NB4 (cell line): ENCODE measurements at places on chromosomes 7 and 10.

- DNase-seq: no peak
Measured at GRCh38 chr10:95499482-95499989, 61.6 kb downstream of the SORBS1 start.

GRCh38 chr10:99393683-99394082, 36.7 kb downstream of the GOT1 start:
- DNase-seq: no peak

DNA sequence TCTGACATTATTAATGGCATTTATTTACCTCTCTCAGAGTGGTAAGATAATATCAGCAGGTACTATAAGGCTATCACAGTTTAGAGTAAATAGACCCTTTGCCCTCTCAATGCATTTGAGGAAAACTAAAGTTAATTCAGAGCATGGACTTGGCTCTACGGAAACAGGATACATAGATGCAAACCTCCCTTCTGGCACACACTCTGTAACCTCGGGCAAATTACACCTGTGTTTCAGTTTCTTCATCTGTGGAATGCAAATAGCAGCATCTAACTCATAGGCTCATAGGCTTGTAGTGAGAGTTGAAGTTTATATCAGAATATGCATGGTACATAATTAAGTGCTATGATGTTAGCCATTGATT, 5.6 kb downstream of the RAPGEF5 start:
- no peak for DNase-seq

GRCh38 chr7:88866265-88866863, 70.8 kb upstream of the TEX47 start:
- no peak for DNase-seq

GRCh38 chr10:24722676-24723385, 856 bp downstream of the ARHGAP21 start:
- peak; percentile 57 for DNase-seq

GRCh38 chr10:91931526-91932190, 8.1 kb downstream of the BTAF1 start:
- no peak for DNase-seq

- DNase-seq: no peak
Measured at GRCh38 chr7:123622660-123623386, 21.2 kb downstream of the ASB15 start.

DNA sequence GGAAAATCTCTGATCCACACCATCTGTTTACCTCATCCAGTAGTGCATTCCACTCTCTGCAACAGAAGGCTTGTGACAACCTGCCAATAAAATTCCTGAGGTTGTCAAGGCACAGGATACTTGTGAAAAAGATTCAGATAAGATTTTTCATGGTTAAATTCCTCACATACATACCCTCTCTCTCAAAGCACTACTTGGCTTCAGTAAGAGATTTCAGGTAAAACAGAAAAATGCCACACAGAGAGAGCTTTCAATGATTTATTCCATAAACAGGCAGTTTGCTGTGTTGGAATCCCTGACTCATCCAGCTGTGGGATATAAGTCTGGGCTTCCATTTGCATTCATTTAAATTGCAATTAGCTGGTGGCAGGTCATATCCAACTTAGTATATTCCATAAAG, 99.7 kb upstream of the CAV2 start:
- DNase-seq: no peak

- no peak for DNase-seq
Measured at GRCh38 chr7:117673367-117673766, 193.5 kb downstream of the CFTR start.

DNA sequence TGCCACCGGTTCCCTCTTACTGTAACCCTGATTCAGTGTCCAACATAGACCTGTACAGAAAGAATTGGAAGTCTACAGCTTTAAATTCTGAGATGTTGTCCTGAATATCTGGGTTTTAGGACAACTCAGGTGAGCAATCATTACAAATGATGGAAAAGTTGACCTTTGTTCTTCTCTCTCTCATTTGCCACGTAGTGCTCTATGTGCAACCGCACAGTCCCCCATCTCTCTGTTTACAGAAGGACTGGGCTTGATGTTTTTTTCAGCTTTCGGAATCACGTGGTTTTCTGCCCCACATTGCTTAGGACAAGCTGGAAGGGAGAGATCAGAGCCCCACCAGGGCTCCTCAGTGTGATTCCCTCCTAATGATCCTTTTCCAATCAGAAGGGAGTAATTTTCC, 22.2 kb downstream of the NEUROD6 start:
- DNase-seq: no peak

GRCh38 chr10:103395754-103396066, 565 bp downstream of the ATP5MK start:
- DNase-seq: no peak

DNA sequence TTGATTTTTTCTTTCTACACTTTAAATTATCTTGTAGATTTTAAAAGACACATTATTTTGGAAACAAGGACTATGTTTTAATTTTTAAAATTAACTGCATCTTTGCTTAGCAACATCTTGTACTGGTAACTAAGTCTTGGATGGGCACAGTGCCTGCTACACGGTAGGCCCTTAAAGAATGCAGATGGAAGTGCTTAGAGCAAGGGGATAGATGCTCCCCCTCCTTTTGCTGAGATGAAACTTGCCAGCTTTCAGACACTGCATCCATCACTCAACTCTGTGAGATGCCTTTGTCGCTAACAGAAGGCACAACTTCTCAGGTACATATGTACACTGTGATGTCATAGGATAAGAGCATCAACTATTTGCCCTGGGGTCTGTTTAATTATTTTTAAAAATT, 103.9 kb downstream of the LRRC18 start:
- no peak for DNase-seq

- no peak for DNase-seq
Measured at GRCh38 chr7:77427996-77428603, 12.0 kb upstream of the GSAP start.

GRCh38 chr7:124784879-124785818, 19.6 kb upstream of the GPR37 start:
- peak; percentile 62 for DNase-seq

GRCh38 chr10:124225467-124226270, 132.3 kb upstream of the CHST15 start:
- peak; percentile 46 for DNase-seq

DNA sequence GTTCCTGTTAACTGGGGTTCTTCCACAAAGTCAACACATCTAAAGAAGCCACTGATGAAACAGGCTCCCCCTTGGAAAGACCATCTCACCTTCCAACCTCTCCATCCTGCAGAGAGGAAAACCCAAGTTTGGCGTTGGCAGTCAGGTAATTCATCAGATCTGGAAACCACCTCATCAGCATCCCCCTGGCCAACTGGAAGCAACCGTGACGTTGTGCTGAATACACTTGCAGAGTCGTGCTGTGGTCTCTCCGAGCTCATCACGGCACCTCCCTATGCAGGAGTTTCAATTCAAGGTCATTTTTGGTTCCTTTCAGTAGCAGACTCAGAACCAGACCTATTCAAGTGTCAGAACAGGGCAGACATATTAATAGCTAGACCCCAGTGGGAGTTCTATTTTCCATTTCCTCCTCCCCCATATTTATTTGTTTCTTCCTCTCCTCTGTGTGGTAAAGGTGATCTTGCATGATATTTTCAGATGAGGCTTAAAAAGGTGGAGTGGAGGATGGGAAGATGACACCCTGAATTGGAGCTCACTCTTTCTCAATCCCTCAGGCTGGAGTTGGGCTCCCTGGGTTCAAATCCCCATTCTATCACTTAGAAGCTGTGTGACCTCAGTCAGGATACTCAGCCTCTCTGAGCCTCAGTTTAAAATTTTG, 149.1 kb upstream of the ADO start:
- no peak for DNase-seq

DNA sequence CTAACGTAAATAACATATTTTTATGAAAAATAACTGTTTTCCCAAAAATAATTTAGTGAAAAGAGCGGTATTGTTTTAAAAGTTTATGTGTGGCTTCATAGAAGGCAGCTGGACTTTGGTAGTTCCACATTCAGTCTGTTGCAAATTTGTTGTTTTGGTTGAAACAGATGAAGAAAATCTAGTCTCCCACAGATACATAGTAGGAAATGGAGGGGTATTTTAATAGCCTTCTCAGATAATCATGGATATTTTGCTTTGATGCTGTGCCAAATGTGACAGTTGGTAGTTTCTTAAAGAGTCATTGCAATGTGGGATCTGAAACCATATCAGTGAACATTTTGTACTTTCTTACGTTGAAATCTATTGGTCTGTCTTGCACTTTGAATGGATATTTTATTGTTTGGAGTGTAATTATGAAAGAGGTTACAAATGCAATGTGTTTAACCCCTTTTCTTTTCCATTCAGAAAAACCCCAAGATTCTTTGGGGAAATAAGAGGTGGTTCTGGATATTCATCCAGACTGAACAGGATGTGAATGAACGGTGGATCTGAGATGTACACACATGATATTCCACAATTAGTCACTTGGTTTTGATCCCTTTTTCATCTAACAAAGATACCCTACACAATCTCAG, 10.4 kb downstream of the ZNF365 start:
- no peak for DNase-seq

DNA sequence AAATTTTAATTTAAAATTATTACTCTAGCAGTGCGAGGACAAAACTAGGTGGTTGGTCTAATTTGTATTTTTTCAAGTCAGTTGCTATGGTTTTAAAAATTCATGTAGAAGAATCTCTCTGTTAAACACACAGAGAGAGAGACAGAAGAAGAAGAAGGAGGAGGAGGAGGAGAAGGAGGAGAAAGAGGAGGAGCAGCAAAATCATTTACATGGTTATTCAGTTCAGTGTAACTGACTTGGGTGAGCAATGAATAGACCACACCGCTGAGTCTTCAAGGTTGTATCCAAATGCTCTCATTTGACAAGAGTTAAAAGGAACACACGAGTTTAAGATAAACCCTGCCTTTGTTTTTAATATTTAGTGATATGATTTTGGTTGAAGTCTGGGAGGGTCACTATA, 131.1 kb downstream of the PDE1C start:
- DNase-seq: no peak

GRCh38 chr7:81525841-81526240, 244.0 kb downstream of the HGF start:
- no peak for DNase-seq

GRCh38 chr7:158676906-158677305, 27.7 kb downstream of the NCAPG2 start:
- DNase-seq: no peak

GRCh38 chr7:129703751-129704150, 92.2 kb downstream of the NRF1 start:
- no peak for DNase-seq

DNA sequence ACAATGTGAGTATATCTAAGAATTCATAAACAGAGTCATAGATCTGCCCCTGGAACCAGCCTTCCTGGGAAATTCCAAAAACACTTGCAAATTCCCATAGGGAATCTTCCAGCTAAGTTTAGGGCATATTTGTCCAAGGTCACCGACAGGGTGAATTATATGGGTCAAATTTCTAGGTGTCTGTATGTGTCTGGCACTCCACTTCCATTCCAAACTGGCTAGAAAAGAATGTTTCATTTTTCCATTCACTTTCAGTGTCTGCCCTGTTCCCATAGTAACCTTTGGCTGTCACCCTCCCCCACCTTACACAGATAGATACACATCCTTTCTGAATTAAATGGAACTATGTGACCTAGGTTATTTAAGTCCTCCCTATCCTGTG, 230.9 kb downstream of the CREB5 start:
- DNase-seq: no peak

DNA sequence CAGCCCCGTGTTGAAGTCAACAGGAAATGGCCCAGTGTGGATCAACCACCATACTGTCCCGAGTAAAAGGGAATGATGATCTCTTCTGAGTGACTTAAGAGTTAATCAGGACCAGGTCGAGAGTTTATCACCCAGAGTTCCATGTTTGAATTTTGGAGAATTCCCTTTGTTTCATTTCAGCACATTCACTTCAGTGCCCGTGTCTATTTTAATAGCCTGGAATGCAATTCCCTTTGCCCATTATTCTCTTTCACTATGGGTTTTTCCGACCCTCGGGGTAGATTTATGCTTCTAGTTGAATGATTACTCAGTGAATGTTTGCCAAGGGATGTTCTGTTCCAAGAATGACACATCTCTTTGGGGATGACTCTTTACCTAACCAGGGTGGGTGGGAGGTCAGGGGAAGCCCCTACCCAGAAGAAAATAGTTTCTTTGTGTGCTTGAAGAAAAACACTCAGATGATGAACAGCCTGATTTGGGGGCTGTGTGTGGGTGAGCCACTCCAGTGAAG, 594.9 kb downstream of the INHBA start:
- no peak for DNase-seq

- DNase-seq: no peak
Measured at GRCh38 chr7:131015657-131015958, 281.6 kb upstream of the KLF14 start.
